ENCODE measurements at places on chromosomes 4 and X.
A peak's percentile ranks its signal among the peaks of the same experiment; 100 is the strongest.

- DNase-seq, result no peak
These were observed 26.1 kb downstream of the RBM46 start for GRCh38 chr4:154807042-154807630.

- no peak for DNase-seq
These were observed 3.4 kb downstream of the RNF212 start for GRCh38 chr4:1109898-1110506.

- DNase-seq, result no peak
These were observed 496.1 kb upstream of the DIPK2B start for GRCh38 chrX:45696736-45697135.

DNA sequence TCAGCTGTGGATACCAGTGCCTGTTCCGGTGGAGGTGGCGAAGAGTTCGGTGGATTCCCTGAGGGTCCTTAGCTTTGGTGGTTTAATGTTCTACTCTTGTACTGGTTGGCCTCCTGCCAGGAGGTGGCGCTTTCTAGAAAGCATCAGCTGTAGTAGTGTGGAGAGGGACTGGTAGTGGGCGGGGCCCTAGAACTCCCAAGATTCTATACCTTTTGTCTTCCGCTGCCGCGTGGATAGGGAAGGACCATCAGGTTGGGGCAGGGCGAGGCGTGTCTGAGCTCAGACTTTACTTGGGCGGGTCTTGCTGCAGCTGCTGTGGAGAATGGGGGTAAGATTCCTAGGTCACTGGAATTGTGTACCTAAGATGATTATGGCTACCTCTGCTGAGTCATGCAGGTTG, 390.3 kb downstream of the FAM47A start:
- no peak for DNase-seq

GRCh38 chrX:46733226-46733625, 25.7 kb downstream of the SLC9A7 start:
- DNase-seq, result no peak

DNA sequence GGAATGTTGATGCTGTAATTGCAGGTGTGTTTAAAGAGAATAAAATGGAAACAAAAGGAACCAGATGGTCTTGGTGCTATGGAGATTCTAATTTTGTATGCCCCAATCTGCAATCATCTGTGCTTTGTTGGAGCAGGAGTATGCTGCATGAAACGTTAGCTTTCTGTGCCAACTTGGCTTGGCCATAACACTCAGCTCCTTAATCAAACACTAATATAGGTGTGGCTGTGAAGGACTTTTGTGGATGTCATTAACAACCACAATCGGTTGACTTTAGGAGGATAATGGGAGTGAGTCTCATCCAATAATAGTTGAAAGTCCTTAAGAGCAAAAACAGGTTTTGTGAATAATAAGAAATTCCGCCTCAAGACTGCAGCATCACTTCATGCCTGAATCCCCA, 399.2 kb downstream of the NLGN4X start:
- DNase-seq, result no peak

DNA sequence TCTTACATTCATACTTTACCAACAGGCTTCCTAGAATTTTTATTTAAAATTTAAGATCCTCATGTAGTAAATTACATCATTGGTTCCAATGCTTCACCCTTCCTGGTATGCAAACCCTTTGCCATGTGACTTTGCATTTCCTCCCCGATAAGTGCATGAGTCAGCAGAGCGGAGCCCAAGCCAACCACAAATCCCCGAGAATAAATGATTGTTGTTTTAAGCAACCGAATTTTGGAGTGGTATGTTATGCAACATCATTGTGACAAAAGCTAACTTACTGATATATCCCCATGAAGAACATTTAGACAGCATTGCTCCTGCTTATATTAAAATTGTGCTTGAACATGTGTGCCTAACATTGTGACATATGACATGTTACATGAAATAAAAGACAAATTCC, 199.4 kb upstream of the DDX53 start:
- DNase-seq, result peak; percentile 17

- no peak for DNase-seq
These were observed 29.9 kb upstream of the TTC29 start for GRCh38 chr4:146975527-146975926.

DNA sequence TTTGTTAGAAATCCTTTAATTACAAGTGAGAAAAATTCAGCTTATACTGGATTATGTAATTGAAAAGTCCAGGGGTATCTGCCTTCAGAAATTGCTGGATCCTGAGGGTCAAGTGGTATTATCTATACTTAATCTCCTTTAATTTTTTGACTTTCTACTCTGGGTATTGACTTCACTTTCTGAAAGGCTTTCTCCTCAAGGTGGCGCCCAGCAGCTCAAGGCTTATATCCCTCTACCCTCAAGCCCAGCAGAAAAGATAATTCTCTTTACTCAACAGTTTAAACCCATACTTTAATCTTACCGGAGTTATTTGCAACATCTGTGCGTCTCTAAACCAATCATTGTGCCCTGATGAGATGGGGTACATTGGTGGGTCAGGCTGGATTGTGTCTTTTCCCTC, 129.5 kb downstream of the LARP7 start:
- DNase-seq, result peak; percentile 23

DNA sequence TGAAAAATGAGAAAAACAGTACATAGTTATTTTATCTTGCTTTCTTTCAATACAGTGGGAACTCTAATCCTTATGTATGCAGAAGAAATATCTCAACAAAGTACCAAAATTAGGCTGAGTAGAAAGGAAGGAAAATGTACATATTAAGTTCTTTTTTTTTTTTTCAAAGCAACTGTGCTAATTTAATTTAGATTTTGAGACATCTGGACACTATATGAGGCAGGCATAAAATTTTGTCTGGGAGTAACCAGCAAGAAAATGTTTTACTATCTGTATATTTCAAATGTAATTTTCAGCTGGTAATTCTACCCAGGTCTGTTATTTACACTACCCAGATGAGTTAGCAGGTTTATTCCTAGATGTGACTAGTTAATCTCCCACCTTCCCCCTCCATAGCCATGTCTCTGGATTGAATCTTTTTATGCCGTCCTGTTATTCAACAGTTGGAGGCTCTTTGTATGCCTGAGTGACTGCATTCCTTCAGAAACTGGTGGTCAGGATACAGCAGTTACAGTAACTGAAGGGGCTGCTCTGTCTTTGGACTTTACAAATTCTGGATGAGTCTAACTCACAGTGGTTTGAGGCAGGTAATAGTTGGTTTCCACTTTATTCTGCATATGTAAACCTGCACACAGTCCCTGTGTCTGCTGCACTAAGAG, 633.6 kb downstream of the PCDH18 start:
- no peak for DNase-seq
